ENCODE measurements at places on chromosomes 12 and 14. TPM values are rescaled to one million over a fixed set of nuclear protein-coding genes. Genes with fewer than 3 reads are reported as not detected.

The CCDC38 gene
- total RNA-seq: not detected

The GLI1 gene
- total RNA-seq: 6.2 TPM

The PPP4R4 gene
- total RNA-seq: 1.4 TPM

The FAR2 gene
- total RNA-seq: 7.3 TPM

The HOXC5 gene
- total RNA-seq: not detected

The TESPA1 gene
- 4.1 TPM for total RNA-seq

The TRPV4 gene
- 2.1 TPM for total RNA-seq

GRCh38 chr12:33614630-33615029 lies 175.0 kb upstream of the SYT10 start:
- DNase-seq: no peak

DNA sequence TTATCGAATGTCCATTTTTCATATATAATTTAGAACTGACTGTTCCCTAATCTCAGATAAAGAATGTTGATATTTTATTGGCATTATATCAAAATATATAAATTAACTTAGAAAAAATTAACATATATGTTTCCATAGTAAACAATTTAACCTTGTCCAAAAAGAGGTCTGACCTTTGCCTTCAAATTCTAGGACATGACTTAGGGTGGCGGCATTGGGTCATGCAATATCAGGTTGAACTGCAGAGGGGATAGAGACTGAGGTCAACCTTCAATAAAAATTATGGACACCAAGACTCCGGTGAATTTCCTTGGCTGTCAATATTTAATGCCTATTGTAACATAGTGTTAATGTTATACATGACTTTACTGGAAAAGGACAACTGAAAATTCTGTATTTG lies 199.8 kb downstream of the RPL10L start:
- DNase-seq: no peak

- no peak for DNase-seq
Measured at GRCh38 chr14:51593397-51593796, 58.3 kb upstream of the FRMD6 start.

GRCh38 chr12:131830914-131831571 lies 2.9 kb downstream of the MMP17 start:
- no peak for DNase-seq

DNA sequence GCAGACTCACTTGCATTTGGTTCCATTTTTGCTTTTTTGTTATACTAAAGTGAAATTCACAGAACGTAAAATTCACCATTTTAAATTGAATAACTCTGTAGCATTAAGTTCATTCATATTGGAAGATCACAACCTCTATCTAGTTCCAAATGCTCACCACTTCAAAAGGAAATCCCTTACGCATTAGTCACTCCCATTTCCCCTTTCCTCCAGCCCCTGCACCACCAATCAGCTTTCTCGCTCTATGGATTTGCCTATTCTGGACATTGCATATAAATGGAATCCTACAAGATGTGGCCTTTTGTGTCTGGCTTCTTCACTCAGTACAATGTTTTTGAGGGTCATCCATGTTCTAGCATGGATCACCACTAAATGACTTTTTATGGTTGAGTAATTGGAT lies 294.5 kb downstream of the KSR2 start:
- DNase-seq: no peak

- DNase-seq: no peak
Measured at GRCh38 chr14:53620890-53621289, 335.7 kb downstream of the BMP4 start.

DNA sequence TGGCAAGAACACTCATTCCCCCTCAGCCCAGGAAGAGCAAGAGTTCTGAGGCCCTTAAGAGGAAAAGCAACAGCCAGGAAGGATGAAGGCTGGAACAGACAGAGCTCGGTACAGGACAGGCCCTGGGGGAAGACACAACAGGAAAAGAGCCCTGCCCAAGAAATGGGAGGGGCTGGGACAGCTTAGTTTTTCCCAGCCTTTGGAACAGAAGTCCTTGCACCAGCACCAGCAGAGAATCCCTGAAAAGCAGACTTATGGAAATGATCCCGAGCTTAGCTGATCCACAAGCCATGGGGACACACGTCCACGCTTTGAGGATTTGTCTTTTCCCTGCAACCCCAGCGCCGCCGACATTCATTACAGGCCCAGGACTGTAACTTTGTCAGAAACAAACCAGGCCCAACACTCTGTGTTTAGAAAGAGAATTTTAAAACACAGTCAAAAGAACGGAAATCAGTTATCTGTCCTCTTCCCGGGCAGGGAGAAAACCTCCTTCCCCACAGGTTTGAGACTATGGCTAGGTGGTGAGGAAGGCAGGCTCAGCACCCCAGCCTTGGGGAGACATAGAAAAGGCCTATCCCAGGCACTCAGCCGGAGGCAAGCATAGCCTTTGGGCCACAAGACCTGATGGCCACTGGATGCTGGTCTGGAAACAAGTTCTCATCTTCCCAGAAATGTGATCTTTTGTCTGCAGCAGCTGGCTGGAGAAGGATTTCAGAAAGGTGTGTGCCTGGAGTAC lies 4.0 kb upstream of the AVIL start:
- no peak for DNase-seq

- DNase-seq: no peak
Measured at GRCh38 chr14:104424406-104425072, 155.0 kb upstream of the C14orf180 start.

- no peak for DNase-seq
Measured at GRCh38 chr12:128089961-128090360, 177.0 kb upstream of the TMEM132C start.

DNA sequence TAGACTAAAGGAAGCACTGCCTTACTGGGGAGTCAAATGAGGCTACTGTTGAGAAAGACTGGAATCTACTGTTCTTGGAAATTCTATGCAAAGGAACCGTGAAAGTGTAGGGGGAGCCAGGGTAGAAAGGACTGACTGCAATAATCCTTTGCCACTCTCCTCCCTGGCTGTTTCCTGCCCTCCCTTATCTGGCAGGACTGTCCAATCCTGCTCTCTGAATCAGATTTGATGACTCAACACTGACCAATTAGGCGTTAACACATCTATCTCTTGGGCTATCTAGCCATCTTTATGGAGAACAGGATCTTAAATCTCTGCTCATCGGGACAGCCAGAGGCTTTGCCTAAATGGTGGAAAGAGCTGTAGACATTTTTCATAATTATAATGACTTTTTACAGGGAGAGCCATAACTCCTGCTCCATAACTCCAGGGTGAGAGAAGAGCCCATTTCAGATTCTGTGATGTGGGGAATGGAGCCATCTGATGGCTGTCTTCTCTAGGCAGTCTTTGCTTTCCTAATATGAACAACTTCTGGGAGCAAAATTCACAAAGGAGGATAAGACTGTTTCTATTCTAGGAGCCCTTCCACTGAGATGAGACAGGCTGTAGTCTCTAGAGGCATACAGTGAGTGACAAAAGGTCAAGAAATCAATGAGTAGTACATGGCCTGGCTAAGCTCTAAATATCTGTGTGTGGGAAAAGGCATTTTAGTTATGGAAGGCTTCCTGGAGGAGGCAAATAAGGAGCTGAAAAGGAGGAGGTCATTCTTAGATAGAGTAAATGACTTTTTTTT lies 68.9 kb upstream of the CISTR start:
- no peak for DNase-seq

DNA sequence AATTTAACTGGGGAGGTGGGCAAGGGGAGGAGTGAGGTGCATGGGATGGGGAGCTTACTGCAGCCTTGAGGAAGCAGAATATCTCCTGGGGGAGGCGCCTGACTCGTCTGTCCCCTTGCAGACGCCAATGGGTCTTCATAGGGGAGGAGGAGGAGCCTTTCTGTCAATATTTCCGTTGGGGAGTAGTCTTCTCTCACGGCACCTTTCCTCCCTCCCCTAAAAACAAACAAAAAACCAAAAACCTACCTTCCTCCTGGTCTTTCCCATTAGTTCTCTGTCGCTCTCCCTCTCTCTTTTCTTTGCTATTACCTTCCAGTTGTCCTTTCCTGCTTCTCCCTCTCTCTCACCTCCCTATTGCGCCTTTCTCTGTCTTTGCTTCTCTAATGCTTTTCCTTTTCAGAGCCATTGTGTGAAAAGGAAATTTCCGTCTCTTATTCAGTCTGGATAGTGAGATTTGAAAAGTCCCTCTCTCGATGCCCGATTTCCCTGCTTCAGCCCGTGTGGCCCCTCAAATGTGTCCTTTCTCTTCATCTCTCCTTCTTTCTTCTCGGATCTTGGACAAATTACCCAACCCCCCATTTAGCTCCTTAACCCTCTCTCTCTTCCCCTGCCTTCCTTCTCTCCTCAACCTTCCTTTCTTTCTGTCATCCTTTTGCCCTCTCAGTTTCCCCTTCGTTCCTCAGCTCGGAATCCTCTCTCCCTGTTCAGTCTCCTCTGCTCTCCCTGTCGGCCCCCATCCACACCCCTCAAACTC lies 5.9 kb downstream of the GPR84 start:
- no peak for DNase-seq

DNA sequence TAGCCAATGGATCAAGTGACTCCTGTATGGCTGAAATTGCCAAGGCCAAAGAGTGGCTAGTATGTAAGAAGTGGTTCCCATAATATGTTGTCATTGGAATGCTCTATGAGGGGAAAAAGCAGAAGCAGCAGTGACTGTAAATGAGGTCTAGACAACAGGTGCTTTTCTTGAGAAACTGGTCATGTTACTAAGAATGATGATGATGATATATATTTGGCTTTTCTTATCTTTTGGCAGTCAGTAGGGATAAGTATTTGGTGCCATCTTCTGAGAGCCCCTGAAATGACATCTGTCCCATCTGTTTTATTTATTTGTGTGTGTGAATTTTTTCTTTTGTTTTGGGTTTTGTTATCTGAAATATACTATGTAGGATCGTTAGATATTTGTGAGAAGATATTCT lies 141.7 kb downstream of the SYT1 start:
- DNase-seq: no peak

DNA sequence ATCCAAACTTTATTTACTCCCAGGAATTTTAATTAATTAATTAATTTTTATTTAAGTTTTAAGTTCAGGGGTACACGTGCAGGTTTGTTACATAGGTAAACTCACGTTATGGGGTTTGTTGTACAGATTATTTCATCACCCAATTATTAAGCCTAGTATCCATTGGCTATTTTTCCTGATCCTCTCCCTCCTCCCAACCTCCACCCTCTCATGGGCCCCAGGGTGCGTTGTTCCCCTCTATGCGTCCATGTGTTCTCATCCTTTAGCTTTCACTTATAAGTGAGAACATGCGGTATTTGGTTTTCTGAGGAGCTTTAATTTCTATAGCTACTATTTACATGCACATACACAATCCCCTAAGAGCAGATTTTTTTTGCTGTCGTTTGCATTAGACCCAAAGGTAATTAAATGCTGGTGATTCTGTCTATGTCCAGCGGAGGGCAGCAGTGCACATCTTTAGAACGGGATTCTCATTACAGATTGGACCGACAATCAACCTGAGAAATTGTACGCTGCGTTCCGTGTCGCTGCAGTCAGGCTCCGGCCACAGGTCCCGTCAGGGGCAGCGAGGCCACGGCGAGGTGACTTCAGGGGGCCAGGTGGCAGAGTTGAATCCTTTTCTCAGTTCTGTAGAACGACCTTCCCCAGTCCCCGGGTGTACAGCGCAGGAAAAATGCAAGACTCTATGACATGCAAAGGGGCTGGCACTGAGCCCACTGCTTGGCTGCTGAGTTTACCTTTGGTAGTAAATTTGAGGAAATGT lies 11.6 kb downstream of the TMEM30B start:
- DNase-seq: peak; percentile 83

DNA sequence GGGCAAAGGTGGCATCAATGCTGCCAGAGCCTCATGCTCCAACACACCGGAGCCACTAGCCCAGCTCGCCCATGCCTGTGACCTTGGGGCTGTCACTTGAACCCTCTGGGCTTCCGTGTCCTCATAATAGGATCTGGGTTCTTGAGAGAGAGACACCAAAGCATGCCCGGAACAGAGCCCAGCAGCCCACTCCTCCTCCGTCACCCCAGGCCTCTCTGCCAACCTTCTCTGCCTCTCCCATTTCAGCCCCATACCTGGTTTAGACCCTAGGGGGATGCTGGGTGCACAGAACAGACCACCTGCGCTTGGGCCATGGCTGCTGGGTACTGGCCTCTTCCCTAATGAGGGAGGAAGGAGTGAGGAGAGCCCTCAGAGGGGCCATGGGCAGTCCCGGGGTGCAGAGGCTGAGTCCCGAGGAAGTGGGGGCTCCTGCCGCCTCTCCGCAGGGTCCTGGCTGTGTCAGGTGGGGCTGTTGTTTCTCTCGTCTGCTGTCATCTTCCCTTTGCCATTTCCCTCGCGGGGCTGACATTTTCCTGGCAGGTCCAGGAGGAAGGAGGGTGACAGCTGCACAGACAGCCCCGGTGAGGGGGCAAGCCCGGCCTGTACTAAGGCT lies 172.4 kb upstream of the RTL1 start:
- DNase-seq: no peak

GRCh38 chr12:121282072-121282742 lies 14.3 kb downstream of the CAMKK2 start:
- no peak for DNase-seq

DNA sequence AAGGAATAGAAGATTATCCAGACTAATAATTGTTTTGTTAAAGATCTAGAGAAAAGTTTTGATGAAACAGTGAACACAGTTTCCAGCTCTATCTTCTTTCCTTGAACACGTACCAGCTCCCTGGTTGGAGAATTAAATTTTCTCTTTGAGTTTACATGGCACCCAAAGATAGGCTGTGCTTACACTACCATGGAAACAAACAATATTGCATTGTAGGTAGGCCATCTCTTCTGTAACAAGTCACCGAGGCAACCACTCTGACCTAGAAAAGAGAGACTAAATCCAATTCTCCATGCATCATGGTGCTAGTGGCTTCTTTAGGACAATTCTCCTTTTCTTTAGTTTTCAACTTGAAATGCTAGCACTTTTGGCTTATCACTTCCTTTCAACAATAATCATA lies 9.9 kb downstream of the BMAL2 start:
- DNase-seq: no peak

GRCh38 chr12:57232156-57232756 lies 2.7 kb downstream of the SHMT2 start:
- DNase-seq: no peak

Measured in mucosa of gallbladder (tissue), 1 donor.